ENCODE measurements at places on chromosomes 16 and 17. TPM values are rescaled to one million over a fixed set of nuclear protein-coding genes. Genes with fewer than 3 reads are reported as not detected.

The SDR42E2 gene
- total RNA-seq: 0.70 TPM

The NECAB2 gene
- not detected for total RNA-seq

The CD300LB gene
- total RNA-seq: not detected

The TSNAXIP1 gene
- total RNA-seq: 1.2 TPM

The CCNF gene
- 2.1 TPM for total RNA-seq

The HIC1 gene
- 1.5 TPM for total RNA-seq

The STH gene
- total RNA-seq: not detected

All from naive thymus-derived CD8-positive, alpha-beta T cell (primary cell).